HuH-7.5 (cell line): ENCODE measurements at places on chromosomes 2 and 18.

DNA sequence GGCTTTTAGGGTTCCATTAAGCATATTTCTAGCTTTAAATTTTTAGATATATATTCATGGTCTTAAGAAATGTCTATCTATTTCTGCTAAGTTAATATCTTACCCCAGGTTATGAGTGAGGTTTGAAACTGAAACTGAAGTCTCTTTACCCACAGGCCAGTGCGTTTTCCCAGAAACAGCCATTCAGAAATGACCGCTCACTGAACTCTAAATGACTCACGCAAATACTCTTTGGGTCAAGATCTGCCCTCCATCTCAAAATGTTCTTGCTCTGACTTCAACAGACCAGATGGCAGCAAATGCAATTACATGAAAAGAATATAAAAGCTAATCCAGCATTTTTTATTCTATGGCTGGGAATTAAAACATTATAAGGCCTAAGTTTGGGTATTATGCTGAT lies 315.2 kb downstream of the TDRD15 start:
- no peak for DNase-seq

DNA sequence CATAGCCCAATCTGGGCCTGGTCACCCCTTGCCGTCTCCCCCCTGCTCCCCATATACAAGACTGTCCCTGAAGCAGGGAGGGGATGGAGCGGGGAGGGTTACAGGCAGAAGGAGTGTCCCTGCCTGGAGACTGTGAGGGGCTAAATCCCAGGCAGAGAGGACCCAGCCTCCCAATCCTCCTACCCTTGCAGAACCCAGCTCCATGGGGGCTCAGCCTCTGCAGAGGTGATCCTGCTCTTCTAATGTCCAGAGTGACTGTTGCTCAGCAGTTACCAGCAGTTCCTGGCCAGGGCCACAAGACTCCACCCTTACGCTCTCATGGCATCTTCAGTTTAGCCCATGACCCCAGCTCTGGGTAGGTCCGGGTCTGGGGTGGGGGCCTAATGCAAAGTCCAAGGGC lies 58.1 kb downstream of the COA5 start:
- no peak for DNase-seq

- DNase-seq = no peak
Observed at GRCh38 chr2:99404039-99404796, 67.0 kb downstream of the EIF5B start.

DNA sequence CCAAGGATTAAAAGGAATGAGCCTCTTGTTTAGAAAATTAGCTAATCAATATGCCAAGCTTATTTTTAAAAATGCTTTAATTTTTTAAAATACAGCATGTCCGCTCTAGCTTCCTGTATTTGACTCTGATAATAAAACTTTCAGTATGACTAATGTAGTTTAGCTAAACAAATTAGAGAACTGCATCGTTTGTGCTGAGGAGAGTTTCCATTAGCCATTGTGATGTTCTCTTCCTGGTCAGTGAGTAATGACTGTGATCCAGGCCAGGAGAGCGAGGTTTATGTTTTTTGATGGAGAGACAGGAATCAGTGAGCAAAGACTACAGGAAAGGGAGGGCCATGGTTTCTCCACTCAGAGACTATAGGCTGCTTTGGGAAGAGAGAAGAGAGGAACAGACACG lies 237.2 kb upstream of the ETAA1 start:
- no peak for DNase-seq

DNA sequence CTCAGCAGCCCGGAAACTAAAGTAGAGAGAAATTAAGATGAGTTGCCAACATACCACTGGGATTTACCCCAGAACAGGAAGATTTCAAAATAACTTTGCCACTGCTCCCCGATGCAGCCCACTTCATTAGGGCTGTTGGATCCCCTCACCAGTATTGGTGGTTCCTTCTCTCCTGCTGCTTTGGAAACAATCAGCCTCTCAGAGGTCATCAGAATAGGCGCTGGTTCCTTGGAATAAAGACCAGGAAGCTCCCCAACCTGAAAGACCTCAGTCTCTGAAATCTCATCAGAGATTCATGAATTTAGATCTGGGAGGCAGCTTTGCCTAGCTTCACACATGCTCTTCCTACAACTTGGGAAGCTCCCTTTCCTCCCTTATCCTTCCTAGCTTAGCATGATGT lies 332.4 kb downstream of the STK39 start:
- no peak for DNase-seq
